ENCODE measurements at places on chromosomes 1 and 21. TPM values are rescaled to one million over a fixed set of nuclear protein-coding genes. Genes with fewer than 3 reads are reported as not detected.
A peak's percentile ranks its signal among the peaks of the same experiment; 100 is the strongest.

DNA sequence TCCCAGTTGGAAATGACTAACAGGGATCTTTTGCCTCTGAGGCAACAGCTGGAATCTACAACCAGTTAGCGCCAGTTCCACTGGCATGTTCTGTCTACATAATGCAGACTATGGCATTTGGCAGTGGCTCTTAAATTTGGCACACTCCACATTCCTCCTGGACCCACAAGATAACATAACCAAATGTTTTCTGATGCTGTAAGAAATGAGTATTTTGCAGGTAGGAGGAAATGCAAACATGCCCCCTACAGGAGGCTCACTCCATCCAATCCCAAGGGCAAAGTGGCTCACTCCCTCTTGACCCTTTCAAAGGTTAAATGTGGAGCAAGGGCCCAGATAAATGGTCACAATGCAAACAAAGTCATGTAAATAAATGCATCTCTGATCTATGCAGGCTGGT lies 129.2 kb upstream of the PROX1 start:
- peaks cover 73% of the 10 kb centered on the region for H3K27me3 ChIP-seq
- H3K27ac ChIP-seq = no peak overlapping the region
- no peaks in the 10 kb centered on the region for H3K36me3 ChIP-seq
- no peak overlapping the region for H3K4me3 ChIP-seq

DNA sequence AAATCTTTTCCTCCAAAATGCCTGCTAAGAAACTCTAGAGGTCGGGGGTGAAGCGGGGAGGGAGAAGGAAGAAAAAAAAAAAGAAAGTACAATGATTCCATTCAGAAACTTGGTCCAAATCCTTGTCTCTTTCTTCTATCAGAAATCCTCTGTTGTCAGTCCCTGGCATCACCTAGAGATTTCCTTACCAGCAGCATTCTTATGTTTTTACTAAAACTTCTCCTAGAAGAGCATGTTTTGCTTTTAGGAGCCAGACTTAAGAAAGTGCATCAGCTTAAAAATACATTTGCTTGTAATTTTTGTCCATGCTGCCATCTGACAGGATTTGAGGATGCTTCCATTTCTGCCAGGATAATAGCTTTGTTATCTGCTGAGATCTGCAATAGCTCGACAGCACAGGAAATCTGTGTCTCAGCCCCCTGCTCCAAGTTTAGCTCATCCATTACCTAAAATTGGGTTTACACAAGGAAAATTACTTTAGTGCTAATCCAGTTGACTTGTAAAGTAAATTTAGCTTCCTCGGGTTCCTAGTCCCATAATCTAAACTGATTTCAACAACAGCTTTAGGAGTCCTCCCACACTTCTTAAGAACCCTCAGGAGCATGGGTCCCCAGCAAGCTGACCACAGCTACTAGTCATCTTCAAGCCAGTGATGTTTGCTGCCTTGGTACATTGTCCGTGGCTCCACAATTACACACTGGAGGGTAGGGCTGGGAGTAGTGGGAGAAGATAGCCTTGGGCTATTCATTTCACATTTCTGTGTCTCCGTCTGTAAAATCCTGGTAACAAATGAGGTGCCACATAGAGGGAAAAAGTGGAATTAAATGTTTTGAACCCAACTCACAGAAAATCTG lies 92.3 kb upstream of the UBE2U start:
- no peak overlapping the region for H3K4me3 ChIP-seq
- peaks cover 5% of the 10 kb centered on the region for H3K36me3 ChIP-seq
- no peak overlapping the region for H3K27ac ChIP-seq

GRCh38 chr1:24855474-24855873 lies 74.6 kb downstream of the RUNX3 start:
- no peak overlapping the region for H3K27ac ChIP-seq
- no peak for DNase-seq
- H3K4me3 ChIP-seq = no peak overlapping the region
- H3K4me1 ChIP-seq = no peaks in the 10 kb centered on the region
- no peaks in the 10 kb centered on the region for H3K36me3 ChIP-seq

GRCh38 chr1:162270016-162270770 lies 106.5 kb downstream of the SPATA46 start:
- no peak overlapping the region for H3K4me3 ChIP-seq
- DNase-seq = no peak
- no peaks in the 10 kb centered on the region for H3K4me1 ChIP-seq
- no peaks in the 10 kb centered on the region for H3K27me3 ChIP-seq

- H3K4me1 ChIP-seq = peaks cover 10% of the 10 kb centered on the region
- H3K36me3 ChIP-seq = no peaks in the 10 kb centered on the region
- no peak overlapping the region for H3K27ac ChIP-seq
- DNase-seq = peak; percentile 30
- peaks cover 23% of the 10 kb centered on the region for H3K27me3 ChIP-seq
- H3K4me3 ChIP-seq = no peak overlapping the region
Observed at GRCh38 chr1:245051349-245052221, 103.2 kb upstream of the KIF26B start.

- peaks cover 5% of the 10 kb centered on the region for H3K36me3 ChIP-seq
- DNase-seq = no peak
- H3K4me1 ChIP-seq = no peaks in the 10 kb centered on the region
Observed at GRCh38 chr1:46476673-46477072, 13.0 kb upstream of the DMBX1 start.

DNA sequence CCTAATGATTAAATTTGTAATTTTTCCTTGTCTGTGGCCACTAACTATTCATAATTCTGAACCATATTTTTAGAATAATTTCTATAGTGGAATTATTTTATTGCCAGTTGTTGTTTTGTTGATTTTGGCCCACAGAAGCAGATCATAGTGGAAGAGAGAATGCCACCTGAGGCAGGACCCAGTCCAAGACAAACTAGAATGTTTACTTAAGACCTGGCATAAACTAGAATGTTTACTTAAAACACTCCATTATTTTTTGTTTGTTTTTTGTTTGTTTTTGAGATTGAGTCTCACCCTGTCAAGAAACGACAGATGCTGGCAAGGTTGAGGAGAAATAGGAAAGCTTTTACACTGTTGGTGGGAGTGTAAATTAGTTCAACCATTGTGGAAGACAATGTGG lies 310.2 kb downstream of the MRPL39 start:
- no peaks in the 10 kb centered on the region for H3K36me3 ChIP-seq
- H3K27me3 ChIP-seq = no peaks in the 10 kb centered on the region
- H3K27ac ChIP-seq = no peak overlapping the region
- no peaks in the 10 kb centered on the region for H3K4me1 ChIP-seq
- no peak for DNase-seq

- H3K27ac ChIP-seq = no peak overlapping the region
- H3K27me3 ChIP-seq = no peaks in the 10 kb centered on the region
- peaks cover 18% of the 10 kb centered on the region for H3K4me1 ChIP-seq
- no peaks in the 10 kb centered on the region for H3K36me3 ChIP-seq
Observed at GRCh38 chr1:55275941-55276341, 60.8 kb upstream of the USP24 start.

- H3K4me1 ChIP-seq = no peaks in the 10 kb centered on the region
- H3K4me3 ChIP-seq = no peak overlapping the region
- H3K27me3 ChIP-seq = peaks cover 18% of the 10 kb centered on the region
- no peak overlapping the region for H3K27ac ChIP-seq
- peaks cover 5% of the 10 kb centered on the region for H3K36me3 ChIP-seq
- no peak for DNase-seq
Observed at GRCh38 chr1:201605385-201606010, 66.6 kb downstream of the NAV1 start.

DNA sequence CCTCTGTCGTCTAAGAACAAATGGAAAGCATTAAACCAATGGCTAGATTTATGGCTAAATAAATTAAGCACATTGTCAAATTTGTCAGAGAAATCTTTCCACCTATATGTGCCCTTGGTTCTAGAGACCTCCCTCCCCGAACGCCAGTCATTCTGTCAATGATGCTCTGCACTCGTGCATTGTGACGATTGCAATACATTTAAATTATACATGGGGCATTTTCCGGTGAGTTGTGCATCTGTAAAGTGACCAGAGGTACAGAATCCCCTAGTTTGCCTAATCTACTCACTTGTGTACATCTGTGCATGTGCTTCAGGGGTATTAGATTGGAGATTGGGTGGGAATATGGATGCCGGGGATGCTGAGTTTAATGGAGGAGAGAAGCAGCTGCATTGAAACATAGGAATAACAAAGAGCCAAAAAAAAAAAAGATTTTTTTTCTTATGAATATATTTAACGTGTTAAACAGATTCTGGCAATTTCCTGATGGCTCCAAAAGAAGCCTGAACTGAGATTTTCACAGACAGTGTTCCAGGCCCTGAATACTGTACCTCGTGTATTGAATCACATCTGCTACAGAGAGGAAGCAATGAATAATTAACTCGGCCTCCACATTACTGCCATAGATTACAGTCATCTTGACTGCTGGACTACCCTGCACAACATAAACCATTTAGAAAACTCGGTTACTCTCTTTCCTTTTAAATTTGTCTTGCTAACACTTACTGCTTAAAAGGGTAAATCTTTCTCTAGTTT lies 149.0 kb upstream of the C1orf87 start:
- H3K36me3 ChIP-seq = no peaks in the 10 kb centered on the region
- H3K4me3 ChIP-seq = no peak overlapping the region
- no peaks in the 10 kb centered on the region for H3K4me1 ChIP-seq
- no peaks in the 10 kb centered on the region for H3K27me3 ChIP-seq

DNA sequence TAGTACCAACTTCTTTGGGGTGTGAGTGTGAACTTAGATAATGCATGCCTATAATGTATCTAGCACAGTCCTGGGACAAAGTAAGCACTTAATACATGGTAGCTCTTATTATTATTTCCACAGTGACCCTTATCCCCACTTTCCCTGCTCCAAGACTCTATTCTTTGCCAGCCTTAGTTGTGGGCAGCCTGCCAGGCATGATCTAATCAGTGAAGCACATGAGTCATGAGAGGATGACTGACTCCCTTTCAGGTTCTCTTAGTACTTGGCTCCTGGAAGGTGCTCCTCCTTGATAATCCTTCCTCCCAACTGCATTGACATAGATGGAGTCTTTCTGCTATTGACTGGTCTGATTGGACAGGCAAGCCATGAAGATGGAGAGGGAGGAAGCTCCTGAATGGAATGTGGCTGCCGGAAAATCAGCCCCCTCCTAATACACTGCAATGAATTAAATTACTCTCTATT lies 17.4 kb upstream of the GNG12 start:
- peaks cover 4% of the 10 kb centered on the region for H3K36me3 ChIP-seq
- H3K27me3 ChIP-seq = no peaks in the 10 kb centered on the region
- peak overlapping the region; percentile 8 for H3K4me3 ChIP-seq
- H3K27ac ChIP-seq = peak overlapping the region; percentile 78

- H3K27ac ChIP-seq = no peak overlapping the region
- H3K36me3 ChIP-seq = peaks cover 15% of the 10 kb centered on the region
- peaks cover 67% of the 10 kb centered on the region for H3K4me1 ChIP-seq
- DNase-seq = no peak
- H3K4me3 ChIP-seq = no peak overlapping the region
Observed at GRCh38 chr1:40922969-40923368, 56.5 kb upstream of the CTPS1 start.

DNA sequence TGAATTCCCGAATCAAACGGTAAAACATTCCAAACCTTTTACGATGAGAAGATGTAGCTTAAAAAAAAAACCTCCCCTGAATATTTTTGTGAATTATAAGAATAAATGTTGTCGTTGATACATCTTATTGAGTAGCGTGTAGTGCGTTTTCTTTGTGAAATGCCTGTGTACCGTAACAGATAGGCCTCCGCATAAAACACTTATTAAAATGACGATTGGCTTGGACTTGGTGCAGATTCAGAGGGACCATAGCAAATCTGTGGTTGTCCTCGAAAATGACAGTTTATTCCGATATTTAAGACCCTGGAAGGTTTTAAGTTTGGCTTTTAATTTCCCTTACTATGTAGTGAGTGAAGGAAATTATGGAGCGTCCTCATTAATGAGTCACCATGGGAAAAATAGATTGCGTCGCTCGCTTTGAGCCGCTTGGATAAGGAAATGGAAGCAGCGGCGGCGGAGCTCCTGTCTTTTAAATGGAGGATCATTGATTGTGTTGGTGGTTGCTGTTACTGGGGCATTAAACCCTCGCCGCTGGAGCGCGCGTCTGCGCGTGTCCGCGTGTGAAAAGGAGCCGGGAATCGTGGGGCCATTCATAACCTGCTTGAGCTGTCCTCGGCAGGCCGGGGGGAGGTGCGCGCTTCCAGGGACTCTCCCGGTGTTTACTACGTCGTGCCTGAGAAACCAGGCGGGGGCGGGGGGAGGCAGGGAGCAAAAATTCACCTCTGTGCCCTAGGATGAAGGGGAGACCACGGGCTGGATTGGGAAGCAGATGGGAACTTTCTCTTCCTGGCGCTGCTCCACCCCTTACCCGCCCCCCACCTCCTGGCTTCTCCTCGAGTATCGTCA lies 1.6 kb downstream of the SPEN start:
- peaks cover 34% of the 10 kb centered on the region for H3K36me3 ChIP-seq
- no peaks in the 10 kb centered on the region for H3K27me3 ChIP-seq
- DNase-seq = peak; percentile 79
- H3K27ac ChIP-seq = peak overlapping the region; percentile 87

GRCh38 chr1:150775276-150775675 lies 9.7 kb upstream of the CTSS start:
- no peak for DNase-seq
- H3K27me3 ChIP-seq = no peaks in the 10 kb centered on the region
- H3K36me3 ChIP-seq = no peaks in the 10 kb centered on the region
- no peak overlapping the region for H3K27ac ChIP-seq
- H3K4me1 ChIP-seq = no peaks in the 10 kb centered on the region
- H3K4me3 ChIP-seq = no peak overlapping the region

DNA sequence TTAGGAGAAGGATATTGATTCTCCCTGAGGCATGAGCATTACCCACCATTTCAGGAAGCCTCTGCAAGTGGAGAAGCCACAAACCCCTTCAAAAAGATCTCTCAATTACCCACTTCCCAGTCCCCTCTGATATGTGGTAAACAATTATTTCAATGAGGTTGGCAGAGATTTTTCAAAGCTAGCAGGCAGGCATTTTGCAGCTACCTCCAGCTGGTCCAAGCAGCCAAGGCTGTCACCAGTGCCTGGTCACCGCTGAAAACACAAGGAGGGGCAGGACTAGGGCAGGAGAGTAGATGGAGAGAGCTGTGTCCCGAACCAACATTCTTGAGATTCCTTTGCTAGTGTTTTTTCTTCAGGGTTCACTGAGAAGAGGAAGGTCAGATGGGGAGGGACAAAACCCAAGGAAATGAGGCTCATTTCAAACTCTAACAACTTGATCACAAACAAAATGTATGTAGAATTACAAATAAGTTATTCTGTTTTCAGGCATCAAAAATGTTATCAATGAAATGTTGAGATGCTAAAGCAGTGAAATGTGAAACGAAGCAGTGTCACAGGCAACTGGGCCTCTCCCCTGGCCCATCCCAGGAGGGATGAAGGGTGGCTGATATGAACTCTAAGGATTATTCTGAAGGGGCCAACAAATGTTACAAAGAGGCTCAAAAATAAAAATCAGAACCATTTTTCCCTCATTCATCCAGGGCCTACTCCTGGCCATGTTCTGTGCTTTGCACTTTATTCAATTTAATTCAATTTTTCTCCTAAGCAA lies 22.3 kb downstream of the APP start:
- peak; percentile 24 for DNase-seq
- peak overlapping the region; percentile 24 for H3K4me3 ChIP-seq
- H3K4me1 ChIP-seq = peaks cover 26% of the 10 kb centered on the region
- H3K27ac ChIP-seq = peak overlapping the region; percentile 73

- peak; percentile 56 for DNase-seq
- peak overlapping the region; percentile 69 for H3K27ac ChIP-seq
- H3K4me3 ChIP-seq = no peak overlapping the region
- H3K27me3 ChIP-seq = no peaks in the 10 kb centered on the region
Observed at GRCh38 chr1:214864896-214865688, 217.4 kb upstream of the KCNK2 start.

The FCGR3A gene
- not detected for total RNA-seq

The TMEM9 gene
- total RNA-seq = 84.0 TPM

The SLC16A4 gene
- total RNA-seq = 0.83 TPM

The RNF187 gene
- 87.1 TPM for total RNA-seq

The LIN28A gene
- not detected for total RNA-seq

The LINGO4 gene
- total RNA-seq = not detected

The BLACAT1 gene
- total RNA-seq = 14.2 TPM

The TPTE gene
- not detected for total RNA-seq

The STIL gene
- total RNA-seq = 62.4 TPM

The PTPN14 gene
- total RNA-seq = 72.4 TPM

Data from Calu3 (cell line).